ENCODE measurements at places on chromosomes 3 and 15.

GRCh38 chr3:125128861-125129501 lies 73.2 kb upstream of the HEG1 start:
- DNase-seq = no peak

GRCh38 chr3:4071481-4072184 lies 231.5 kb upstream of the SETMAR start:
- no peak for DNase-seq

DNA sequence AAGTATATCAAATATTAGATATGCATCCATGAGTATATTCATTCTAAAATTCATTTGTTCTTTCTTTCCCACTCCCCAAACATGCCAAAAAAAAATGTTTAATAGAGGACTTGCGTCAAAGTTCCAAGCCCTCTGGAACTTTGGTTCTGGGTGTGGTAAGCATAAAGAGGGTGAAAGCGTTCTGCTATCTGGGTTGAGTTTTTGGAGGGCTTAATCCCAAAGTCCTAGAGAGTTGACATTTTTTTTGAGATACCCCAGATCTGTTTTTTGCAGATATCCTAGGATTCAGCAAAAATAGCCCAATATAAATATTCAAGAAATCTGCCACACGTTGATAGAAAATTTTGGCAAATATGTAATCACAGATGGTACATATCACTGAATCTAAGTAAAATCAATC lies 424.3 kb upstream of the CBLB start:
- no peak for DNase-seq

DNA sequence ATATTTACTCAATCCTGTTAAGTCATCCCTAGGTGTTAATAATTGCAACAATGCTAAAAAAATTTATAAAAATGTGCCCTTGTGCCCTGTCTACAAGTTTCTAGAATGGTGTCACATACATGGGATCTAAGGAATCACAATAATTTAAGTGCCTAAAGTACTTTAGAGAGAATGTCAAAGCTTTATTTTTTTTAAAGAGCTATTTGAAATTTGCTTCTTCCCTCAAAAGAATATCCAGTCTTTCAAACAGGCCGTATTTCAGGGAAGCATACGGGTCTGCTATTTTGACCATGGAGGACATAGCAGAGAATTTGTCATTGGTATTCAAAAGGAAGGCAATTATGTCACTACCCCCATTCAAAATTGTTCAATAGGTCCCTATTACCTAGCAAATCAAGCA lies 29.7 kb downstream of the MEIS2 start:
- DNase-seq = no peak

DNA sequence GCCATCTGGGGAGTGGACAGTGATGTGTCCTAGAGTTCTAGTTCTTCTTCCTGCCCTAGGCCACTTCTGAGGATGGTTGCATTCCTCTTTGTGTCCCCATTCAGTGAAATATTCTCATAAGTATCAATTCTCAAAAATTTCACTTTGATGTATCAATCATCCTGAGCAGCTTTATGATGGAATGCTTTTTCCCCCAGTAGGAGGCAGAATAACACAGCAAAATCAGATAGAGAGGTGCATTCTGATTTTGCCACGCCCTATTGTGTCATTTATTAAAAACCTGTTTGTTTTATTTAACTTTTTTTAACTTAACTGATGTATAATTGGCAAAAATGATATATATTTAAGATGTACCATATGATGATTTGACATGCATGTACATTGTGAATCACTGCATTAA lies 656.0 kb upstream of the GRM7 start:
- DNase-seq = no peak

- no peak for DNase-seq
Observed at GRCh38 chr15:71800835-71801745, 9.3 kb upstream of the NR2E3 start.

DNA sequence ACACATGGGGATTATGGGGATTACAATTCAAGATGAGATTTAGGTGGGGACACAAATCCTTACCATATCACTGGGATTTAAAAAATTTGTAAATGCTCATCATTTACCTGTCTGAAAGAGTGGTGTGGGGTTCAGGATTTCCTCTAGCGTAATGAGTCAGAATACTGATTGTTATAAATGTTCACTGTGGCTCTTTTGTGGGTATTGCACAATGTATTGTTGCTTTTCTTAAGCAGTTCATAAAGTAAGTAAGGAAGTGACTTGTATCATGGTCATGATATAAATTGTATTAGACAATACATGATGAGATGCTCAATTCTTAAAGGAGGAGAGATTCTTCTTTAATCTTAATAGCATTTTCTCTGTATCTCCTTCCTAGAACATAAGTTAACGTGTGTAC lies 262.1 kb downstream of the CNTN4 start:
- no peak for DNase-seq

GRCh38 chr3:183410280-183410679 lies 18.1 kb downstream of the MCF2L2 start:
- no peak for DNase-seq

DNA sequence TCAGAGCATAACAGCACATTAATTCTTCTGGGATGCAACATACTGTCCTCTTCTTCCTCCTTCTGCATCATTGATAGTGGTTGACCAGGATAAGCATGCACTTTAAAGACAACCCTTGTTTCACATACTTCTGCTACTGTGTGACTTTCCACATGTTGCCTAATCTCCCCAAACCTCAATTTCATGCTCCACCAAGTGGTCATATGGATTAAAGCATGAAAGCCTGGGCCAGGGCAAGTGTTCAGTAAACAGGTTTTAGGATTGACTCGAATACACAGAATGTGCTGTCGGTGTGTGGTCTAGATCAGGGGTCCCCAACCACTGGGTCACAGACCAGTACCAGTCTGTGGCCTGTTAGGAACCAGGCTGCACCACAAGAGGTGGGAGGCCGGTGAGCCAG lies 22.5 kb upstream of the BFSP2 start:
- DNase-seq = no peak

GRCh38 chr3:22960105-22960984 lies 242.8 kb upstream of the UBE2E2 start:
- no peak for DNase-seq

DNA sequence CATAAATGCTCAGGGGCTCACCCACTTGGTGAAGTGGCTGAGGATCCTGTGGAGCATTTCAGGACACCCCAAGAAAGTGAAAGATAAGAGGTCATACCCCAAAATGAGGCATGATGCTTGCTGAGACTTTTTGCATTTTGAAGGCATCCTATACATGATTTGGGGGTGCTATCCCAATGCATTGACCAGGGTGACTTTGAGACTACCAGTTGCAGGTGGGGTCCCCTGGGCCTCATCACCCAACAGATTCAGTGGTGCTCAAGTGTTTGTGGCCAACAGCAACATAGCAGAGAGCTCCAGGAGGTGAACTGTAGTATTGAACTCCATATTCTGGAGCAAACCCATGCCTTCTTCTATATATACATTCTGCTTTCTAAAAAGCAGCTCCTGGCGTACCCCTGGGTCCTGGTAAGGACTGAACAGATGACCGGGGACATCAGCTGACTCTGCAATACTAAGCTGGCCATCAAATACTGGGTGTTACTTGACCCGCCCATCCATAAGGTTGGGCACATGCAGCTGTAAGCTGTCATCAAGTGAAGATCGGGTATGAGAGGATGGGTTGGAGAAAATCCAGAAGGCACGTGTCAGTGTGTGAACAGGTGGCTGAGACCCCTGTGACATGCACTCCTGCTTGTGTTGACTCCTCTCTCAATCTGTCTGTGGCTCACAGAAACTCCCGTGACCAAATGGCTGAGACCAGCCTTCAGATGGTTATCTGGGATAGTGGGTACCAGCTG lies 143.3 kb downstream of the KLF13 start:
- no peak for DNase-seq

GRCh38 chr3:120344349-120344748 lies 4.8 kb downstream of the LRRC58 start:
- DNase-seq = no peak

- DNase-seq = no peak
Observed at GRCh38 chr15:63501256-63502089, 2.9 kb upstream of the USP3 start.

GRCh38 chr3:196354132-196354531 lies 15.9 kb upstream of the TM4SF19 start:
- DNase-seq = no peak

DNA sequence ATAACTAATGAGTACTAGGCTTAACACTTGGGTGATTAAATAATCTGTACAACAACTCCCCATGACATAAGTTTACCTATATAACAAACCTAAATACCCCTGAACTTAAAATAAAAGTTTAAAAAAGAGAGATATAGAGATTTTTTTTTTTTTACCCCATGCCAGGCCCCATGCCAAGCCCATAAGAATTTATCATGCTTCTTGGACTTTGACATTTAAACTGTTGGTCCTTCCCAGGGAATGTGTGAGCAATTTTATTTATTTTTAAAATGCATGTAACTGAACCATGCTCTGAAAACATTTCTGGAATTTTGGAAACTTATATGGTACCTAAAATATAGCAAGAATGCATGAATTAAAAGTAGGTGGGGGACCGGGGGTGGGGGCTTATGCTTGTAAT lies 26.3 kb downstream of the KLHL6 start:
- no peak for DNase-seq

- DNase-seq = no peak
Observed at GRCh38 chr3:30770387-30770786, 124.1 kb downstream of the GADL1 start.

DNA sequence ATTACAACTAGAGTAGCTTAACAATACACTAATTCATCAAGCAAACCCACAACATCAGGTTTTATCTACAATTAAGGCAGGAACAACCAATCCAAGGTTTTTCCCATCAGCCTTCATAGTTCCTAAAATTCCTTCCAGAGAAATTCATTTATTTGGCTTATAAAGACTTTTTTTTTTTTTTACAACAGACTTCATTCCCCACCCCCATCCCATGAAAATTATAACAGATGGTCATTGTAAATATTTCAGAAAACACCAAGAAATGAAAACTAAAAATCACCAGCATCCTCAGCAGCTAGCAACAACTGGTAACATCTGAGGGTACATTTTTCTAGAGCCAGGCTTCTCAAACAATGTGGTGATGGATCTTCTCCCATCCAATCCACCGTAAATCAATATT lies 11.0 kb downstream of the SH3BP5 start:
- no peak for DNase-seq

- no peak for DNase-seq
Observed at GRCh38 chr3:16205156-16205870, 30.8 kb downstream of the GALNT15 start.

- DNase-seq = no peak
Observed at GRCh38 chr15:82020625-82021394, 25.0 kb downstream of the MEX3B start.

- DNase-seq = no peak
Observed at GRCh38 chr3:61857297-61857696, 295.9 kb downstream of the PTPRG start.

- DNase-seq = no peak
Observed at GRCh38 chr3:72060447-72061034, 275.6 kb upstream of the PROK2 start.

DNA sequence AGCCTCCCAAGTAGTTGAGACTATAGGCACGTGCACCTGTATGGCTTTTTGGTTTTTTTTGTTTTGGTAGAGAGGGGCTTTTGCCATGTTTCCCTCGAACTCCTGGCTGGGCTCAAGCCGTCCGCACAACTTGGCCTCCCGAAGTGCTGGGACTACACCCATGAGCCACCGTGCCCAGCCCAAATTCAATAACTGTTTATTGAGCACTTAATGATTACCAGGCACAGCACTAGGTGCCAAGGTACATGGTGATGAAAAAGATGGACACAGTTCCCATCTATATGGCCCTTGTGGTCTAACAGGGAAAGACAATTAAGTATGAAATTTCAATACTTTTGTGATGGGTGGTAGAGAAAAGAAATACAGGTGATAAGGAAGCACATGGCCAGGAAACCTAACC lies 35.8 kb upstream of the ZNF148 start:
- no peak for DNase-seq

DNA sequence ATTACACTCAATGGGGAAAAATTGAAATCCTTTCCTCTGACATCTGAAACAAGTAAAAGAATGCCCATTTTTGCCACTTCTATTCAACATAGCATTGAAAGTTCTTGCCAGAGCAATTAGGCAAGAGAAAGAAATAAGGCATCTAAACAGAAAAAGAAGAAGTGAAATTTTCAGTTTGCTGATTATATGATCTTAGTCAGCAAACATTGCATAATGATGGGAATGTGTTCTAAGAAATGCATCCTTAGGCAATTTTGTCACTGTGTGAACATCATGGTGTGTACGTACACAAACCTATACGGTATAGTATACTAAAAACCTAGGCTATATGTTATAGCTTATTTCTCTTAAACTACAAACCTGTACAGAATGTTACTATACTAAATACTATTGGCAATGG lies 278.0 kb downstream of the CGGBP1 start:
- DNase-seq = no peak

DNA sequence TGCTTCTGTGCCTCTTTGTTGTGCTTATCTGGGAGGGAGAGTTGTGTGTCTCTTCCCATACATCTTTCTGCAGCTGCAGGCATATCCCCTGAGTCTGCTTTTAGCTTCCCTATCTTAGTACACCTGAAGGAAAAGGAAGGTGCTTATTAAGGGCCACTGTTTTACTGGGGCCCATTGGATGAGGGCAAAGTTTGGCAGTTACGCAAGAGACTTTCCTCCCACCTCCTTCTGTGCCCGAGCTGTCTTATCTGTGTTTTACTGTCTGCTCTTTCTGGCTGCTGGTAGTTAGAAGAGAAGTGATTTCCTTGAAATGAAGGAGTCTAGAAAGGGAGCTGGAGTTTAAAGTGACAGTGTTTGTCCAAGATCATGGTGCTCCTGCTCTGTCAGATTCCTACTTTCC lies 66.5 kb downstream of the GABRG3 start:
- no peak for DNase-seq

GRCh38 chr3:61505197-61505596 lies 56.2 kb upstream of the PTPRG start:
- no peak for DNase-seq

DNA sequence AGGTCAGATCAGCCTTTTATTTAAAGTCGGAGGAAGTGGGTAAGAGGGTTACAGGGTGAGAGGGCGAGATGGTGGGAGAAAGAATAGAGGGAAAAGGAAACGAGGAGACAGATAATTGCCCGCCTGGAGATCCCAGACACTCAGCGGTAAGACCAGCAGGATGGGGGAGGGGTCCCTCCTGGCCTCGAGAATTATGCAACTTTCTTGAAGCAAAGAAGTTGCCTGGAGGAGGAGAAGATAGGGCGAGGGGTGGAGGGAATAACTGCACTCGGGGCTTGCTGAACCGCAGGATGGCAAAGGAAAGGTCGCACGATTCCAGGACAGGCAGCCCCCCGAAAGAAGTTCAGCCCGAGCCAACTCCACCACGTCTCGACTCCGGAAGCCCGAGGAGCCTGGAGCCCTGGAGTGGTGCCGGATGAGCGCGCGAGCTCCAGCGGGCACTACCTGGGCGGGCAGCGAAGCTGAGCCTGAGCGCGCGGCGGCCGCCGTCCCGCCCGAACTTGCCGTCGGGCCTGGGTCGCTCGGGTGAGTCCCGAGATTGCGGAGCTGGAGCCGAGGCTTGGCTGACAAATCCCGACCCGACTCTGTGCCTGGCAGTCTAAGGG lies 402 bp downstream of the WWTR1 start:
- no peak for DNase-seq

DNA sequence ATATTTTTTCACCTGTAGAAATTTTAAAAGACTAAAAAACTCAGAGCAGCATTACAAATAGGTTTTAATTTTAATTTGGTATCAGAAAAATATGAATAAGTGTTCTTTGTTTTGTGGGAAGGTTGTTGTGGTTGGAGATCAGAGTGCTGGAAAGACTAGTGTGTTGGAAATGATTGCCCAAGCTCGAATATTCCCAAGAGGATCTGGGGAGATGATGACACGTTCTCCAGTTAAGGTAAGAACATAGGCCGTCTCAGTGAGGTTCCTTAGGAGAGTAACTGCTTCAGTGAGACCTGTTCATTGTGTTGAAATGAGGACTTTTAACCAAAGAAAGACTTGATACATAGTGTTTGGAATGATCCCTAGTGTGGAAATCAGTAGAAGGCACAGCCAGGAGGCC lies 44.8 kb downstream of the OPA1 start:
- no peak for DNase-seq
